Skeletal muscle cell (primary cell): ENCODE measurements at places on chromosomes 16 and 17.

DNA sequence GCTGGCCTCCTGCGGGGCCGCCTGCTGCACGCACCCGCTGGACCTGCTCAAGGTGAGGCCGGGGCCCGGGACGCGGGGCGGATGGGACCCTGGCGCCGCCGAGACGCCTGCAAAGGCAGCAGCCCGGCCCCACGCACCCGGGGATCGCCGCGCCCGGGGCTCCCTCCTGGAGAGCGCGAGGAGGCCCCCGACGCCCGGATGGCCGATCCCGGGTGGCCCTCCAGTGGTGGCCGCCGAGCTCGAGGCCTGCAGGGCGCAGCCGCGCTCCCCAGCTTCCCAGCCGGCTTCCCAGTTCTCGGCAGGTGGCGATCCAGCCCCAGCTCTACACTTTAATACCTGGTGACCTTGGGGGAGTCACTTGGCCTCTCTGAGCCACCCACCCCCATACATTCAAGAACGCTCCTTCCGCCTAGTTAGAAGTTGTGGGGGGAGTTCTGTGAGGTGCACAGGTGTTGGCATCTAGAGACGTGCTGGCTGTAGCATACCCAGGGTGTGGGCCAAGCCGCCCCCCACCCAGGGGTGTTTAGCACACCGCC lies 452 bp downstream of the SLC25A10 start:
- no peak for DNase-seq

DNA sequence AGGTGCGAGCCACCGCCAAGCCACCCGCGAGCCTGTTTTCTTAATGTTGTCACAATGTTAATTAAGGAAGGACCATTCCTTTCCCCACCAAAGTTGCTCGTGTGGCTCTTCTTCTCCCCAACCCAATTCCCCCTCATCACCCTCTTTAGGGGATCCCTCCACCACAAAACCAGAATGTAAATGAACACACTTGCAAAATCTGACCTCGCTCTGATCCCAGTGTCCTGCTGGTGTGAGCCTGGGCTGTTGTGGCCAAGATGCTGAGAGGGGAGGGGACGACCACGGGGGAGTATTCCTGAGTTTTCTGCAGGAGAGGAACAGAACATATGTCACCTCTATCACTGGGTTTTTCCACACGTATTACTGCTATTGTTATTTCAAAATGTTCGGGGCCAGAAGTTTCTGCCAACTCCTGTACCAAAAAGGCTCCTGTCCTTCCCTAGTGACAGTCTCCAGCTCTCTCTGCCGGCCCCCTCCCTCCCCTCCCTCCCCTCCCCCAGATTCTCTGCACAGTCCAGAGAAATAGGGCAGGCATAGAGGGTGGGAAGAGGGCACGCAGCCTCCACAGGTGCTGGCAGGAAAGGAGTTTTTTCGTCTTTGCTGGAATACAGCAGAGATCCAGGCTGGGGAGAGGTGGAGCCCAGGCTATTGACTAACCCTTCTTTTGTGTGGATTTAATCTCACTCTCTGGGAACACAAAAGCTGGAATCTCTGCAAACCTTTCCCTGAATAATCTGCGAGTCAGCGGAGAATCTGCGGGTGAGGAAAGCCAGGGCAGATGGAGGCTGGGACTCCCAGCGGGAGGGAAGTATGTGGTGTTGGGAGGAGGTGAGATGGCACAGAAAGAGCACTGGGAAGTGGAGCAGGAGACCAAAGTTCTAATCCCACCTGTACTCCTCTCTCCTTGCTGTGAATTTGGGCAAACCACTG lies 4.5 kb upstream of the CA4 start:
- DNase-seq: no peak

GRCh38 chr17:29458066-29458465 lies 67.9 kb downstream of the TAOK1 start:
- no peak for DNase-seq

- DNase-seq: no peak
Observed at GRCh38 chr17:10574324-10574723, 24.9 kb upstream of the MYH2 start.

DNA sequence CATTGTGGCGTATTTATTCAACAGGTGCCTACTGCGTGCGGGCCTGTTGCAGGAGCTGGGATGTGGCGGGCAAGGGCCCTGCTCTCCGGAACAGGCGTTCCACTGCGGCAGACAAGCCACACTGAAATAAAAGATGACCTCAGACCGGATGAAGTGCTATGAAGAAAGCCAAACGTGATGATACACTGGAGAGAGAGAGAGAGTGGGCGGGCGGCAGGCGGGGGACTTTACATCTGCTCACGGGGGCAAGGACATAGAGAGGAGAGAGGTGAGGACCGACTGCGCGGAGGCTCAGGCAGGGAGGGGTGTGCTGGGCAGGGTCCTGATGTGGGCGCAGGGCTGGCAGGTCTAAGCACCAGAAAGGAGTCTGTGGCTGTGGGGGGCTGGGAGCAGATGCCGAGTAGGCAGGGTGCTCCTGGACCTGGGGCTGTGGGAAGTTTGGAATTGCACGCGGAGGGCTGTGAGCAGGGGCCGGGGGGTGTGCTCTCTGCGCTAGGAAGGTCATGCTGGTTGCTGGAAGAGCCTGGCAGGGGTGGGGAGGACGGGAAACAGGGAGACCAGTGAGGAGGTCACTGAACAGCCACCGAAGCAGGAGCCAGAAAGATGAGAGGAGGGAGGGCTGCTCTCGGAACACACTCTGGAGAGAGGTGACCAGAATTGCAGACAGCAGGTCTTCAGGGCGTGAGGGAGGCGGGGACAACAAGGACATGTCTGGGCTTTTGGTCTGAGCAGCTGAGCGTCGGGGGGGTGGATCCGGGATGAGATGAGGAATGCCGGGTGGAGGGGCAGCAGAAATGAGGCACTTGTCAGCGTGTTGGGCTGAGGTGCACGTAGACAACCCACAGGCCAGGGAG lies 9.9 kb downstream of the MXRA7 start:
- peak; percentile 66 for DNase-seq

- DNase-seq: no peak
Observed at GRCh38 chr17:30780343-30780742, 44.1 kb downstream of the CRLF3 start.

- DNase-seq: peak; percentile 82
Observed at GRCh38 chr16:88924834-88925539, 52.0 kb downstream of the CBFA2T3 start.

- no peak for DNase-seq
Observed at GRCh38 chr17:35749560-35750412, 3.3 kb downstream of the GAS2L2 start.
